HFFc6 (cell line): ENCODE measurements at places on chromosomes 3 and 15. TPM values are rescaled to one million over a fixed set of nuclear protein-coding genes. Genes with fewer than 3 reads are reported as not detected.

CCR3 gene
- not detected in 3 replicates for total RNA-seq

TPRG1 gene
- not detected in 3 replicates for total RNA-seq

DNA sequence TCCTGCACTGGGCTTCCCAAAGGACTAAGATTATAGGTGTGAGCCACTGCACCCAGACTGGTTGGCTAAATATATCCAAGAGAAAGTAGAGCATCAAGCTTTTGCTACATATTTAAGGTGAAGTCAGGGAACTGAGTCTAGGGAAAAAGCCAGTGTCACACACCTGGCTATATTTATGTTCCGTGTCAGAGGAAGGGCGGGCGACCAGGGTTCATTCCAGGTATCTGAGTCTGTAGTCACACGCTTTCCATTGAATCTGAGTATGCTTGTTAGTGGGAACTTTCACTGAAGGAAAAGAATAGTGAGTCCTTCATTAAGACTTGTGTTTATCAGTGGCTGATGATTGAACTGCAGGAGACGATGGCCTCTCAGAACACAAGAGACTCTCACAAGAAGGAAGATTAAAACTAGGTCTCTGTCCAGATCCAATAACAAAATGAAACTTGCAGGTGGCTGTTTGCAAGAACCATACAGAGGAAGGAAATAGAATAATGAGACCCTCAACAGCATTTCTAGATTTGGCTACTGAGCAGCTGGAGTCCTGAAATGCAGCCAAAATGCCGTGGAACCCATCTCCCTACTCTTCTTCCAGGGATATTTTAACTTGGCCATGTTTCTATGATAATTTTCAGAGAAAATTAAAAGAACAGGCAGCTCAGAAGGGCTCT is 276.3 kb downstream of the THSD4 start:
- no peak for DNase-seq

DNA sequence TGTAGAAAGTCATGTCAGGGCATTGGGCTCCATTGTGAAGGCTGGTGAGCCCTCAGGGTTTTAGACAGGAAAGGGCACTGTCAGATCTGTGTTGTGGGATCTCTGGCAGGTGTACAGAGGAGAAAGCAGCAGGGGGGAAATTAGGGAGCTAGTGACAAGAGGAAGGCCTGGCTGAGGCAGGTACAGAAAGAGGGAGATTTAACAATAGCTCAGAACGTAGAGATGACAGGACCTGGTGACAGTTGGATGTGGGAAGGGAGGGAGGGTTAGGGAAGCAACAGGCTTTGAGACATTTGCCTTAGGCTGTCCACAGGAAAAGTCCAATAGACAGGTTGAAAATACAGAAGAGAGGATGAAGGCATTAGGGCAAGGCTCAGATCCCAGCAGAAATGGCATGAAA is 288.1 kb downstream of the EPHB1 start:
- DNase-seq = no peak

- DNase-seq = no peak
These were observed 162.5 kb downstream of the FMN1 start for GRCh38 chr15:33032053-33032452.

DNA sequence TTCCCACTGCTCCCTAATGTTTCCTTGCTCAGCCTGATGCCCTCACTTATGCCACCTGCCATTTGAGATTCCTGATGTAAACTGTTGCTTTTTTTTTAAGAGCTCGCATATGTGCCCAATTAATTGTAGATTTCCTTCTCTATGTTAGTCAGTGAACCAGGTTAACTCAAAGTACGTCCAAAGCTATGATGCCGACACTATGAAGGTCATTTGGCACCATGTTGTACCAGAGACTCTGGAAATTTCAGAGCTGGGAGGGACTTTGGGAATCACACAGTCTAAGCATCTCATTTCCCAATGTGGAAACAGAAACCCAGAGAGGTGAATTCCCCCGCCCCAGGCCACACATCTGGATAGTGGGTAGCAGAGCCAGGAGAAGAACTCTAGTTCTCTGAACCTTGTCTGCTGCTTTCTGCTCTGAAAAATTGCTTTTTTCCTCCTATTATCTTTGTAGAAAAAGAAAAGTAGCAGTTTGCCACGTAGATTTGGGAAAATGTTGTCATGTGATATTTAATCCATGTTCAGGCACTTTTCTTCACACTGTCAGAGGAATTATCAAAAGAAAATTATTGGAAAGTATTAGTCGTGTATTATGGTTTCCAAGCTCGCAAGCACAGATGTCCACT is 38.5 kb upstream of the TNFAIP8L3 start:
- no peak for DNase-seq

DNA sequence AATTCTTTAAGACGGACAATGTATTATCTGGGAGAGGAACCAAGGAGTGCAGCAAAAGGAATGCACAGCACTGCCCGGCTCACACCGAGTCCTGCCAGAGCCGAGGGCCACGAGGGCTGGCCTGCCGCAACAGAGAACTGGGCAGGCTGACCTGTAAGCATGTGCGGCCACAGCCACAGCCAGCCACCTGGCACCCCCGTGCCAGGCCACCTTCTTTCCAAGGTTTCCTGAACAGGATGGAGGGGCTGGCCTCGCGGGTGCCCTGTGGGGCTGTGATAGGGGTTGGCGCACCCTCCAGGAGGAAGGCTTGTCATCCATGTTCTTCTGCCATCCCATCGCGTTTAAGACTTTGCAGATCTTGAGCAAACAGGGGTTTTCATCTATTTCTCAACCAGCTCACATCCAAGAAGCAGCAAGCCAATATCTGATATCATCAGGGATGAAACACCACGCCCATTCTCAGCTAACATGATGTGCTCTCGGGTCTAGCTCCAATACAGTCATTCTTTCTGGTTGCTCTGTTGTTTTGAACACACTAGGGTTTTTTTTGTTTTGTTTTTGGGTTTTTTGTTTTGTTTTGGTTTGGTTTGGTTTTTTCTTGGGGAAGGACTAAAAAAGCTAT is 10.2 kb downstream of the CA12 start:
- no peak for DNase-seq

GRCh38 chr3:143529018-143529478 is 319.2 kb downstream of the SLC9A9 start:
- no peak for DNase-seq

- no peak for DNase-seq
These were observed 5.9 kb downstream of the STOML1 start for GRCh38 chr15:73986055-73986775.

DNA sequence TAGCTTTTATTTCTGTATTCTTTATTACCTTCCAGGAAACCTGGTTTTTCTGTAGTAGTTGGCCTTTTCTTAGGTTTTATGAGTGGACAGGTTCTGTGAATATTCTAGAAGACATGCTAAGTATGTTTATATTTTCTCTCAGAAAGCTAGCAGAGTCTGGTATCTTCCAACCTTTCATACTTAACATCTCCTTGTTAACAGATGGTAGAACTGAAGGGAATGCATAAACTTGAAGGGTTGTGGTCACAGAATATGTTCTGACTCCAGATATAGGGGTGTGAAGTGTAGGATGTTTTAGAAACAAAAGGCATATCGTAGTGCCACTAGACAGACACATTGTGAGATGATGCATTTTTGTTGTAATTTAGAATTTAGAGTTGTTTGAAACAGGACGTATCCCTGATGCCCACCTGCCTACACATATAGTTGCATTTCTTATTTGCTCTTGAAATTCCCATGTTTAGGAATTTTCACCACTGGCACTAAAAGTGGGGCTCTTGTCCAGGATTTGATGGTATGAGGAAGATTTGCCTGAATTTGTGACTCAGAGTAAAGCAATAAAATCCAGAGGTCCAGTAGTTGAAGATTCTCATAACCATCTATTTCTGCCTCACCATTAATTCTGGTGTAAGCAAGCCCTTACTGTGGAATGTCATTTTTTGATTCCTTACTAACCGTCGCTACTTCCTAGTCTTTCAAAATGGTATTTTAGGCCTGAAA is 274.5 kb downstream of the FEZF2 start:
- peak; percentile 7 for DNase-seq

- no peak for DNase-seq
These were observed 35.5 kb upstream of the PLCL2 start for GRCh38 chr3:16849229-16849628.

DNA sequence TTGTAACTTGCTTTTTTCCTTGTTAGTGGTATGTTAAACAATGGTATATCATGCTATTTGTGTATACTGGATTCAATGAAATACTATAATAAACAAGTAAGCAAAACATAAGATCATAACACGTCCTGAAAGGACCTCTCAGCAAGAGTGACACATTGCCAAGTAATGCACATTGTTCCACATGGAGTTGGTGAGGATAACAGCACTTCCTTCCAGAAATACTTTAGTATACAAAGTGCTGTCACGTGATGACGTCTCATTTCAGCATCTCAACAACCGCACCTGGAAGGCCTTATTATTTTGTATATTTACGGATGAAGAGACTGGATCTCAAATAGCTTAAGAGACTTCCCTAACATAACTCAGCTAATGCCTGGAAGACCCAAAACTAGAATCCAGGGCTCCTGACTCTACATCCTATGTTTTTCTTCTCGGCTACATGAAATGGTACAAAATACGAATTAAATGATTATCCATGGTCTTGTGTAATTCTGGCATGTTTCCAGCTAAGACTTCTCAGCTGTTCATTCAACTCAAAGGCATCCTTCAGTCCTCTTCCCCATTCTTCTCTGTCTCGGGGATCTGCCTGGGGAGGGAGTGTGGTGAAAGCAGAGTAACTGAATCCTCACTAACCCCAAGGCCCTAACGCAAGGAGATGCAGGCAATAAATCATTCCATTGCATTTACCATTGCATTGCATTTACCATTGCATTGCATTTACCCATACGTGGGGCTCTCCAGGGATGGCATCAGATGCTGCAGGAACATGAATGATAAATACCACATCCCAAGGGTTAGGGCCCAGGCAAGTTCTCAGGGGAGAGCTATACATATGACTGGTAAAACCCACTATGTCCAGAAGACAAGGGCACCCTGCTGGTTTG is 79.2 kb downstream of the LIPC start:
- peak; percentile 15 for DNase-seq

DNA sequence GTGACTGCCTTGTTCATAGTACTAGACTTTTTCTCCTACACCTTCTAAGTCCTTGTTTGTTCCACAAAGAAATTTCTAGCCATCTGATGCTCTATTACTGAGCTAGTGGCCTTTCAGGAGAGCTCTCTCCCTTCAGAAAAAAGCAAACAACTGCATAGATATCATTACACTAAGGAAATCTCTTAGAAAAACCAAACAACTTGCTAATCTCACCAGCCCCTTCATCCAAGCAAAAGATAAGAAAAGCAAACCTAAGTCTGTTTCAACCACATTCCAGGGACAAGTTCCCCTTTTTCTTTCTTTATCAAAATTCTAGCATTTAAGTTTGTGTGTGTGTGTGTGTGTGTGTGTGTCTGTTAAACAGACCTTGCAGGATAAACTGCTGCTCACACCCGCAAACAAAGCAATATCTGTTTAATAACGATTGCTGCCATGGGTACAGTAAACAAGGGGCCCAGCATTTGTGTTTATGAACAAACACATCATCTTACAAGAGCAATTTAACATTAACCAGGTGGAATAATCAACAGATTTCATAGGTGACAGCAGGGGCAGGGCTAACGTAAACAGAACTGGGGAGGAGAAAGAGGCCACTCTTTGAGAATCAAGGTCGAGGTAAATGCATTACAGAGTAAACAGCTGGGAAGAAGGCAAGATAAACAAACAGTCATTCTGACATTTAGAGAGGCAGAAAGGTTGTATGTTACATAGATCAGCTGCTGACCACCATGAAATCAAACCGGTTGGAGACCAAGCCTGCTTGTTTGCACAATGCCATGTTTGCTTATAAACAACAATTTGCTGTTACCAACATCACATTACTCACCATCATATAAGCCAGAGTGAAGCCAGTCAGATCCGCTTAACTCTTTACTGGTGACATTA is 375.1 kb downstream of the FOXP1 start:
- no peak for DNase-seq
